ENCODE measurements at places on chromosomes 1 and 21.

GRCh38 chr1:241994171-241994570 lies 4.7 kb downstream of the MAP1LC3C start:
- DNase-seq, result no peak

GRCh38 chr1:68975212-68975933 lies 478.5 kb upstream of the DEPDC1 start:
- no peak for DNase-seq

GRCh38 chr21:17612023-17612564 lies 607 bp downstream of the BTG3 start:
- DNase-seq, result no peak

GRCh38 chr1:203364094-203364801 lies 13.3 kb upstream of the FMOD start:
- no peak for DNase-seq

DNA sequence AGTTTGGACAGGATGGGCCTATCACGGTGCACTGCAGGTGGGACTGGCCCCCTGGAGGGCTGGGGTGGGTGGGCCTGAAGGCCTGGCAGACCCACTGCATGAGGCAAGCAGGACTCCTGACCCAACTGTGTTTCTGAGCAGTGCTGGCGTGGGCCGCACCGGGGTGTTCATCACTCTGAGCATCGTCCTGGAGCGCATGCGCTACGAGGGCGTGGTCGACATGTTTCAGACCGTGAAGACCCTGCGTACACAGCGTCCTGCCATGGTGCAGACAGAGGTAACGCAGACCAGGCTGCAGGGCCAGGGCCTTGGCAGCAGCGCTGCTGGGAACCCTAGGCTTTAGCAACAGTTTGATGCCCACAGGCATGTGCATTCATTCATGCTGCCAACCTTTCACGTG lies 29.0 kb upstream of the KDM4A start:
- DNase-seq, result no peak

GRCh38 chr1:69055194-69055593 lies 512.5 kb upstream of the LRRC7 start:
- no peak for DNase-seq

DNA sequence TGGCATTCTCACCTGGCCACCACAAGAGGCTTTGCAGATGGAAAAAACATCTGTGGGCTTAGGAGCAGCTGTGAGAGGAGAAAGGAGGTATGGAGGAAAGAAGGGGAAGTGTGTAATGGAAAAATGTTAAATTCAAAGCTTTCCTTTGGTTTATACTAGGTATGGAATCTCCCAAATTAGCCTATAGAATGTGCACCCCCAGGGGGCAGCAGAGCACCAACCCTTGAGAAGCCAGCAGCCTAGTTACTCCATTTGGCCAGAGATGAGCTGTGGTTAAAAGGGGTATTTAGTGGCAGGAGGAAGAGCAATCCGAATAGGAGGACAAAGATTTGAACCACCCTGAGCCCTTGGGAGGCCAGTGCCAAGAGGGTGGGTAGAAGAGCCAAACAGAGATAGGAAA lies 97.5 kb upstream of the CTTNBP2NL start:
- DNase-seq, result no peak

- DNase-seq, result no peak
Observed at GRCh38 chr1:29577512-29577911, 341.2 kb downstream of the PTPRU start.

- no peak for DNase-seq
Observed at GRCh38 chr1:113701429-113701828, 57.9 kb downstream of the PHTF1 start.

DNA sequence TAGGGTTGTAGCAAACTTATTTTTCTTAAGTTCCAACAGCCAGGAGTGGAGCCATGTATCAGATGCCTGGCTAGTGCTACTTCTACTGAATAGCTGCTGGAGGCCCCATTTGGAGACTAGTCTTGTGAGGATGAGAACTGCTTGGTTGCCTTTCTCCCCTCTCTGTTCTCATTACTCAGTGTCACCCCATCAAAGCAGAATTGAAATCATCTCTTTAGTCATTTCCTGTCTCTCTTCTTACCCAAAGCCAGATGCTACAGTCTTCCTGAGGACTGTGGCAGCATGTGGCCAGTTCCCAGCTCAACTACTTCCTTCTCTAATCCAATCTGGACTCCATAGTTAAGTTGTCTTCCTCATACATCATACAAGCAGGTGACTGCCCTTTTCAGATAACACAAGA lies 197.5 kb downstream of the BRINP2 start:
- DNase-seq, result no peak

DNA sequence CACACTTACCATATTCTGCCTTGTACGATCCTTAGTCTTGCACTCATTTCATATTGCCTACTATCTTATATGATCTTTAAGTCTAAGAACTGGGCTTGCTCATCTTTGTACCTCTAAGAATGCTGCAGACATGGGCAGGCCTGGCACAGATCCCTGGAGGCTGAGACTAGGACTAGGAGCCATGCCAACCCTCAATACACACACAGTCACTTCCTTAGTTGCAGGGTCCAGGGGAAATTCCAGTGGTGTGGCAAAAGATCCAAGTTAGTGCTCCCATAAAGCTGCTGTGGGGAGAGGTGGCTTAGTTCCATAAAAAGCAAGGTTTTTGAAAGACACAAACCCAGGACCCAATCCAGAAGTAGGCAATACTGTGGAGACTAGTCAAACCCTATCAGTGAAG lies 59.9 kb downstream of the CYYR1 start:
- DNase-seq, result no peak

- DNase-seq, result no peak
Observed at GRCh38 chr1:42167611-42168390, 3.3 kb upstream of the GUCA2A start.

DNA sequence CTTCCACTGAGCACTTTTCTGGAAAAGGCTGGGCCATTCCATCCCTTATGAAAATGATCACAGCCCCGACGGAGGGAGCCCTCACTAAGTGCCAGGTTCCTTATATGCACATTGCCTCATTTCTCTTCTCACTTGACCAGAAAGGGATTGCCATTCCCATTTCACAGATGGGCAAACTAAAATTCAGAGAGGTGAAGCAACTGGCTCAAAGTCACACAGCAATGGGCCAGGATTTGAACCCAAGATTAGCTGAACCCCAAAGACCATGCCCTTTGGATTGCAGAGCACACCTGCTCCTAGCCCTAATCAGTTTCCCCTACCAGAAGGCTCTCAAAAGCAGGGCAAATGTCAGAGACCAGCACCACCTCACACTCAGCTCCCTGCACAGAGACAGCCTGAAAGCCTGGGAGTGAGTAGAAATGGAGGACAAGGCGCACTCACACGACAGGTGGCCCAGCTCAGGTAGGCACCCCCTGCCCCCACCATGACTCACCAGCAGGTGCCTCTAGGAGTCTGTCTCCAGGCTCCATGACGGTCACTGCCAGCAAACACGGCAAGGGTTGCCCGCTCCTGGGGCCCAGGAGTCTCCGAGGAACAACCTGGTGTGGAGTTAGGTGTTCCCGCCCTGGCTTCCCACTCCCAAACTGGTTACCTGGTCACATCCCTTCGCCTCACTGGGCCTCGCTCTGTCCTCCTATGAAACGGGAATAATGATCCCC lies 21.7 kb downstream of the SDC3 start:
- no peak for DNase-seq

- no peak for DNase-seq
Observed at GRCh38 chr21:32908534-32908933, 117.2 kb upstream of the OLIG2 start.

DNA sequence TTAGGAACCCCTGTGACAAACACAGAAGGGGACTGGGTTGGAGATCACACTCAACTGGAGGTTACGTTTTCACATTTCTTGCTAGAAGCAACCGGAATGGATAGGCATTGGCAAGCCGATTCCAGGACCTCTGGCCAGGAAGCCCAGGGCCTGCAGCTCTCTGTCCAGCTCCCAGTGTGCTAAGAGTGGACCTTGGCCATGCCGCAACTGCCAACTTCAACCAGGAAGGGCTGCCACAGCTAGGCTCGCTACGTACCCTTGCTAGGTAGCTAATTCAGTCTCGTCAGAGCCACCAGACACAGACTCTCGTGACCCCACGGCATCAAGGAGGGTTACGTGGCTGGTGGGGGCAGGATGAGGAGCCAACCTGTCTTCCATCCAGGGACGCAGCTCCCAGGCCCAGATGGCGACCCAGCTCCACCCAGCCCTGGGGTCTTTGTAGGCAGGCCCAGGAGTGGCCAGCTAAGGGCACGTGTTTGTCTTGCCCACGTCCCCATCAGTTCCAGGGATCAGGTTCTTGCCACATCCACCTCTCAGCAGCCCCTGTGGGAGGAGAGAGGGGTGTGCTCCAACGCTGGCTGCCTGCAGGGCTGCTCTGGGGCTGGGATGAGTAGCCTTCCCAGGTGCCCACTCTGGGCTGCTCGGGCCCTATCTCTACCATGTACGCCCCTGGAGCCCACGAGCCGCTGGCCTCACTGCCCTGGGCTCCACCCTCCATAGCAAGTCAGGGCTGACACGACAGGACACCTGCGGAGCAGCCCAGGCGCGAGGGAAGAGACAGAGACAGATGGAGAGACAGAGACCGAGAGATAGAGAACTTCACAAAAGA lies 39.2 kb downstream of the UBE2G2 start:
- DNase-seq, result no peak

DNA sequence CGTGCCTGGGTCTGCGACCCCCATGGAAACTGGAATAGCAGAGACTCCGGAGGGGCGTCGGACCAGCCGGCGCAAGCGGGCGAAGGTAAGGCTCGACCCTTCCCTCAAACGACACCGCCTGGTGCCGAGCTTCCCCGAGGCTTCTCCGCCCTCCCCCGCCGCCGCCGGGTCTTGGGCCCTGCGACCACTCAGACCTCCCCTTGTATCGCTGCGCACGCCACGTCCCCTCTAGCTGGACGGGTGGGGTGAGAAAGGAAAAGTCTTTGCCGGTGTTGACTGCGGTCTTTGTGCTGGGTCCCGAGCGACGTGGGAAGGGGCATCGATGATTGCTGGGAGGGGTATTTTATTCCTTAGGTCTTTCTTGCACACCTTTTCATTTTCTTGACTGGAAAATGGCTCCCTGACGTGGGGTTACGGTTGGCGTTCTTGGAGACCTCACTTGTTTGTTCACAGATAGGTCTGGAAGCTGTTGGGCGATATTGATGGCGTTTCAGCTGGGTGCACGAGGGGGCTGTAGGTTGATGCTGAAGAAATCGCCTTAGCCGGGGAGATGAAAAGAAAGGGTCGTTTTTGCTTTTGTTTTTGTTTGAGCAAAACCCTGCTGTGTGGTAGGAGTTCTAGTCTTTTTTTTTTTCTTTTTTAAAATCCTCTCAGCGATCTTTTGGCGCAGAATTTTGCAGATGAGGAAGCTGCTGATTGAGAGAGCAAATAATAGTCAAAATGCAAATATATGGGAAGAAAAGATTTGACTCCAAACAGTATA lies 776 bp downstream of the KDM1A start:
- no peak for DNase-seq

DNA sequence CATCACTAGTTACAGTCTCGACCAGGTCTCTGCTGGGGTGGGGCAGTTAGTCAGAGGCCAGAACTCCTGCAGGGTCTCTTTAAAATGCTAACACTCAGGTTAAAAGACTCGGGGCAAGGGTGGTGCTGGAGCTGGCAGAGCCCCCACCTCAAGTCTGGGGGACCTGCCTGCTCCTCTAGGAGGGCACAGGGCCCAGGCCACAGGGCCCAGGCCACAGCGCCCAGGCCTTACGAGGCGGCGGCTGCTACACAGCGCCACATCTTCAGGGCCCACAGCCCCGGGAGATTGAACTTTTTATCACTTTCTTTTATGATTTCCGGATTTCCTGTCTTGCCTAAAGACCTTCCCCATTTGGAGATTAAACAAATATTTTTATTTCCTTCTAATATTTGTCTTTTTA lies 10.4 kb downstream of the MPZ start:
- no peak for DNase-seq

DNA sequence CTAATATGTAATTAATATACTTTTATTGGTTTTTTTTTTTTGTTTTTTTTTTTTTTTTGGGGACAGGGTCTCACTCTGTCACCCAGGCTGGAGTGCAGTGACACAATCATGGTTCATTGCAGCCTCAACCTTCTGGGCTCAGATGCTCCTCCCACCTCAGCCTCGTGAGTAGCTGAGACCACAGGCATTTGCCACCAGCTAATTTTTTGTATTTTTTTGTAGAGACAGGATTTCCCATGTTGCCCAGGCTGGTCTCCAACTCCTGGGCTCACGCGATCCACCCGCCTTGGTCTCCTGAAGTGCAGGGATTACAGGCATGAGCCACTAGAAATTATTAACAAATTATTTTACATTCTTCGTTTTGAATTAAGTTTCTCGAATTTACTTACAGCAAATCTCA lies 16.8 kb upstream of the POGZ start:
- DNase-seq, result no peak

DNA sequence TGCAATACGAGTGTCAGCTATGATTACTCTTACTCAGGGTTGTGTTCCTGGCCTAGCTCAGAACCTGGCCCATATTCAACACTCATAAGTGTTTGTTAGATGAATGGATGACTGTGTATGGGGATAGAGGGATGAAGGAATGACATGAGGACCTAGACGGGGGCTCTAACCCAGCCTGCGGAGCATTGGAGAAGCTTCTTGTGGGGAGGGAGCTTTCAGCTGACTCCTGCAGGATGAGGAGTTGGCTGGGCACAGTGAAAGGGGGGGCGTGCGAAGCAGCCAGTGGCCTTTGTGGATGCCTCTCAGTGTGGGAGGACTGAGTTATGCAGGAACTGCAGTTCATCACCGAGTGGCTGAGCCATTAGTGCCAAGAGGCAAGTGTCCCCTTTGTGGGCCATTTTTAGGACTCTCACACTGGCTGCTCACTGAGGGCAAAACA lies 1.2 kb upstream of the EXTL1 start:
- DNase-seq, result no peak

DNA sequence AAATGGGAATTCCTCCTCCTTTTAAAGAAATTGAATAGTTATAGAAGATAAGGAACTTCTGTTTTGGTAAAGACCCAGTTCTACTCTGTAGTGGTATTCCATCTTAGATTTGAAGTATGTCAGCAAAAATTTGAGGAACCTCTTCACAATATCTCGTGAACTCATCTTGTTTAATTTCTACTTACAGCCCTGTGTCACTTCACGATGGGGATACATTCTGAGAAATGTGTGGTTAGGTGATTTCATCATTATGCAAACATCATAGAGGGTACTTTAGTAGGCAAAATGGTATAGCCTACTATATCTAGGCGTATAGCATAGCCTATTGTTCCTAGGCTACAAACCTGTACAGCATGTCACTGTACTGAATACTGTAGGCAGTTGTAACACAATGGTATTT lies 36.0 kb downstream of the ALG6 start:
- DNase-seq, result no peak

- no peak for DNase-seq
Observed at GRCh38 chr1:223029985-223030769, 112.9 kb downstream of the TLR5 start.

GRCh38 chr1:245054105-245054504 lies 100.7 kb upstream of the KIF26B start:
- DNase-seq, result no peak

- DNase-seq, result no peak
Observed at GRCh38 chr1:172547071-172547470, 14.1 kb downstream of the SUCO start.

DNA sequence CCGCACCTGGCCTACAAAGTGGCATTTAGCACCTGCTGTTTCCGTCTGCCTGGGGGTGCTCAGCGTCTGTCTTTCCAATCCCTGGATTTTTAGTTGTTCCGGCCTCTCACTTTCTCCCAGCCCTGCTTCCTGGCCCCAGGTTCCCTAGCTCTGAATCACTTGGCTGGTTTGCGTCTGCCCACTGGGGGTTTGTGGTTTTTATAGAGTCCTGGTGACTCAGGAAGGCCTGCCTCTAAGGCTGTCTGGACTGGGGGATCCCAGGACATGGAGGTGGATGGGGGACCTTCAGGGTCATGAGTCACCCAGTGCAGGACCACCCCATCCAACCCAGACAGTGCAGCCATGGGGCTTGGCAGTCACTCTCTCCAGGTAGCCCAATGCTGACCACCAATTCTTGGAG lies 53.5 kb downstream of the MRPL37 start:
- no peak for DNase-seq

Measured in amygdala (tissue), 56 donors.